ENCODE measurements at places on chromosomes 5 and 9.

GRCh38 chr5:171846323-171846722 is 60.7 kb downstream of the SMIM23 start:
- no peak for DNase-seq

DNA sequence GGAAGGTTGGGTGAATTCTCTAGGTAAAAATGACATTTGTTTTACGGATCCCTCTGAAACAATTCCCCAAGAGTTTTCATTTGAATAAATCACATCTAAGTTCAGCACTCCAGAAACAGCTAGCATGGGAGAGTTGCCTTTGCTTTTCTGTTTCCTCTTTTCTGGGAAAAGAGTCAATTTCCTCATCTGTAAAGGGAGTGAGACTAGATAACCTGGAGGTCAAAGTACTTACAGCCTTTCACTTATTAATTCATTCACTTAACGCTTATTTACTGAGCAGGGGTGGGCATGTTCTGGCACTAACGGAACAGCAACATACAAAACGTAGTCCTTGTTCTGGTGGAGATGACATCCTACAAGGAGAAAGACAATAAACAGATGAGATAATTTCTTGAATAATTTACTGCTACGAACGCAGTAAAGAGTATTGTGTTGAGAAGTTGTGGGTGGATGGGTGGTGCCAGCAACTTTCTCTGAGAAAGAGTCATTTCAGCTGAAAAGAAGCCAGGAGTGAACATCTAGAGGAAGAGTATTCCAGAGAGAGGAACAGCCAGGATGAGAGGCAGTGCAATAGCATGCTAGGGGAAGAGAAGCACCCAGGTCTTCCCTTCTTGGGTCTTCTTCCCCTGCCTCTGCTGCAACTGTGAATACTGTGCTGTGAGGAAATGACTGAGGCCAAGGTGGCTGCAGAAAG is 335.6 kb downstream of the ZSWIM6 start:
- DNase-seq, result no peak

GRCh38 chr5:172835290-172835993 is 1.4 kb downstream of the ERGIC1 start:
- DNase-seq, result no peak

DNA sequence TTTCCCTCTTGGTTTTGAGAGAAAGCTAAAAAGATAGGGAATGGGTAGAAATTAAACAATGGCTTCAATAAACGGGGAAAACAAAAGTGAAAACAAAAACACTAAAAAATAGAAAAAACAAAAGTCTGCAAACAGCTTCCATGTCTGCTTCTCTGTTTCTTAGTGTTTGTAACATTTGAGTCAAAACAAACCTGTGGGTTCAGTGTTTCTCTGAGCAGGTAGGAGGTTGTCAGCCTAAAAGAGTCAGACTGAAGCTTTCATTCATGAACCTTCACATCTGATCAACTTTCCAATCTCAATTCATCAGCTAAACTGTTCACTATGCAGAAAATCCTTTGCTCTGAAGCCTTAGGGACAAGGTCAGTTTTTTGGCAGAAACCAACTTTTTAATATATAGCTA is 102.5 kb upstream of the ADAMTS16 start:
- no peak for DNase-seq

GRCh38 chr9:93221044-93221443 is 37.1 kb downstream of the WNK2 start:
- DNase-seq, result no peak

GRCh38 chr5:81316571-81316970 is 15.2 kb downstream of the ZCCHC9 start:
- no peak for DNase-seq

- DNase-seq, result no peak
Observed at GRCh38 chr9:96417661-96418082, 498 bp downstream of the ZNF367 start.

DNA sequence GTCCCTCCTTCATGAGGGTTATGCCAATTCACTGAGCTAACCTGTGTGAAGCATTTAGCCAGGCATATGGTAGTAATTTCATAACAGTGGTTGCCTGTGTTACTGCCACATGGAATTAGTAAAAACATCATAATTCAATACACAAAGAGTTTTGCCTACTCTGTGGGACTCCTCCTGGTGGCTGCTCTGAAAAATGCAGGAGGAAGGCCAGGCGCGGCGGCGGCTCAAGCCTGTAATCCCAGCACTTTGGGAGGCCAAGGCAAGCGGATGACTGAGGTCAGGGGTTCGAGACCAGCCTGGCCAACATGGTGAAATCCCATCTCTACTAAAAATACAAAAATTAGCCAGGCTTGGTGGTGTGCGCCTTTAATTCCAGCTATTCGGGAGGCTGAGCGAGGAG is 547.3 kb downstream of the CDK5RAP2 start:
- DNase-seq, result no peak

DNA sequence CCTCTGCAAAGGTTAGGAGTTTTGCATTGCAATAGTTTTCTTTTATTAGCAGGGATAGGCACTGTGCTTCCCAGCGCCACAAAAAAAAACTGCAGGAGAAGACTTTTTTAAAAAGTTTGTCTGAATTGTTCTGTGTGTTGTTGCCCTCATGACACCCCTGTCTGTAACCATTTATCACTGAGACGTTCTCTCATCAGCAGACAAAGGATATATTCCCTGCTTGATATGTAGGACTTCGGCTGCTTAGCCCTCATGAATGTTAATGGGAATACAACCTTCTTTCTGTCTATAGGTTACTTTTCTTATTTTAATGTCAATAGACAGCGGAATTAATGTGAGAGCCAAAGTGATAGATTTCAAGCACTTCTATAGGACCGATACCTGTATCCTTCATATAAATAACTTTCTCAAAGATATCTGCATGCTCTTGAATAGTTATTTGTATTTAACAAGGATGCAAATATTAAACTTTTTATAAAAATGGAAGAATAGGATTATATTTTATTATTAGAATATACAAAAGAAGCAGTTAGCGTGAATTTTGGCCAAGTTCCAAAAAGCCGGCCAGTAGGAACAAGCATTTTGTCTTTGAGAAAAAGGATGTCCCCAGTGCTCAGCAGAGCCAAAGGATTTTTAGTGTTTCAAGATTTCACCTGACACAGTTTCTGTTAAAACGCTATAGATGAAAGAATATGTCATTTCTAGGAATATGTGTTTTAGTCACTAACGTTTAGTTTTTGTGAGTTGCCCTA is 1.5 kb upstream of the LYSMD3 start:
- no peak for DNase-seq

DNA sequence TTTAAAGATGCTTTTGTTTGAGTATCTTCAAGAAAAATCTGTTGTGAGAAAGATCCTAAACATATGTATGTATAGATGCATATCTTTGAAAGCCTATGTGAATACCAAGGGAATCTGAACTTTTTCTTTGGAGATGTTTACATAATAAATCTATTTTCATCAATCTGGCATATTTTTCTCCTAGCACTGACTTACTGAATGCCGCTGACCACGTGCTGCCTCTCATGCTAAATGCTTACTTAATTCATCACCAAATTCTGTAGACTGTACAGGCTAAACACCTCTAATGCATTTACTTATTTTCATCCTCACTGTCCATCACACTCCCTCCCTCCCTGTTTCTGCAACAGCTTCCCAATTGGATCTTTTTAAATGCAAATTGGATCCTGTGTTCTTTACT is 566.2 kb upstream of the WWC1 start:
- no peak for DNase-seq

- DNase-seq, result no peak
Observed at GRCh38 chr9:88746029-88746742, 211.2 kb downstream of the NXNL2 start.

DNA sequence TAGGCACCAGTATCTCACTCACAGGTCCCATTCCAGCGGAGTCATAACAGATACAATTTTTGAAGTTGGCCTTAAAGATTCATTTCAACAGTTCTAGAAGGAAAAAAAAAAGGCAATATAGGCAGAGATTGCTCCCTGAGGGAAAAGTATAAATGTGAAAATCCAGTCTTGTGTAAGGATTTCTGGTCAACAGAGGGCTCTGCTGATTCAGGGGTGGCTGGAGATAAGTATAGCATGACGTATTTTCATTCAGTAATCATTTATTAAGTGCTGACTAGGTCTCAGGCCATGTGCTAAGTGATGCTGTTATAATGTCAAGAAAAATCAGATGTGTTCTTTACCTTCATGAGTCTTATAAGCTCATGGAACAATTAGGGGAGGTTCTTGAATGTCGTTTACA is 377.3 kb upstream of the MEF2C start:
- no peak for DNase-seq

Measured in stimulated activated CD4-positive, alpha-beta T cell treated with anti-CD3 and anti-CD28 coated beads, TNF-alpha, amount 100 ng/mL, for 1 hour (primary cell).